Stimulated activated CD4-positive, alpha-beta T cell treated with anti-CD3 and anti-CD28 coated beads, Interleukin-4, amount 100 ng/mL, for 1 hour (primary cell): ENCODE measurements at places on chromosomes 2 and 18.
A peak's percentile ranks its signal among the peaks of the same experiment; 100 is the strongest.

DNA sequence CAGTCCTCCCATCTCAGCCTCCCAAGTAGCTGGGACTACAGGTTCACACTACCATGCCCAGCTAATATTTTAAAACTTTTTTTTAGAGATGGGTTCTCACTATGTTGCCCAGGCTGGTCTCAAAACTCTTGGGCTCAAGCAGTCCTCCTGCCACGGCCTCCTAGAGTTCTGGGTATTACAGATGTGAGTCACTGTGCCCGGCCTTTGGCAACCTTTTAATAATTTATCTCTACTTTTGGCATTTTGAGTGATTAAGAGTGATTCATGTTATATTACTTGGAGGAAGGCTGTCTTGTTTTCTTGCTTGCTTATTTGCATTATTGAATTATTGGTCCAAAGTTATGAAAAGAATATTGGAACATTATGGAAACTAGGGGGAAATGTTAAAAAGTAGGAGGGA is 24.3 kb downstream of the NCOA1 start:
- no peak for DNase-seq

GRCh38 chr2:218990612-218991011 is 2.6 kb downstream of the CRYBA2 start:
- no peak for DNase-seq

GRCh38 chr2:134362152-134362668 is 108.3 kb downstream of the MGAT5 start:
- DNase-seq, result no peak

- DNase-seq, result no peak
Observed at GRCh38 chr2:103292573-103292972, 530.7 kb downstream of the TMEM182 start.

- DNase-seq, result no peak
Observed at GRCh38 chr18:25739376-25739775, 351.0 kb downstream of the SS18 start.

- no peak for DNase-seq
Observed at GRCh38 chr2:221969087-221969829, 329.5 kb downstream of the PAX3 start.

DNA sequence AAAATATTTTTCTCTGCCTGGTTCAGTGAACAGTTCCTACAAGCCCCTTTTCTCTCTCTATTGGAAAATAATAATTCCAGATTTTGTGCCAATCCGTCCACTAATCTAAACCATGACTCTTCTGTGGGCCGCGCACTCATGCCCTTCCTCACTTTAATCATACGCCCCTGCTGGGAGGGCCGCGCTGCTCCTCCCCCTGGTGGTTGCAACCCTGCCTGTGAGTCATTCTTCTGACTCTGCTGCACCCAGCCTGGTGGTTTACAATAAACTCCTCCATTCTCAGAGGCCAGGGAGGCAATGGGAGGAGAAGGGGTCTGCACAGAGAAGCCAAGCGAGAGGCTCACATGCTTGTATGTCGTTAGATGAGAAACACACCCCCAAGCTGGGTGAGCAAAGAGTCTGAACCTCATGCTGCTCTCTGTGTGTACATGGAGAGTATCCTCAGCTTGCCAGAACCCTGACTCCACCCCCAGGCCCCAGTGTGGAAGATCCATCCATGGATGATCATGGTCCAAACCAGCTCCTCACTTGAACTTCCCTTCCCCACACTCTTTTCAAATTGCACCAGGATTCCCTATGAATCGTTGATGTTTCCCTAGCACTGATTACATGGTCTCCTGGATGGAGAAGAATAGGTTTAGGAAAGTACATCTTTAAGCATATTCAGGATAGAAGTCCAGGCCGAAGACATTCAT is 228.9 kb downstream of the ANKRD30B start:
- no peak for DNase-seq

GRCh38 chr18:61127714-61128467 is 205.3 kb upstream of the CDH20 start:
- DNase-seq, result no peak

DNA sequence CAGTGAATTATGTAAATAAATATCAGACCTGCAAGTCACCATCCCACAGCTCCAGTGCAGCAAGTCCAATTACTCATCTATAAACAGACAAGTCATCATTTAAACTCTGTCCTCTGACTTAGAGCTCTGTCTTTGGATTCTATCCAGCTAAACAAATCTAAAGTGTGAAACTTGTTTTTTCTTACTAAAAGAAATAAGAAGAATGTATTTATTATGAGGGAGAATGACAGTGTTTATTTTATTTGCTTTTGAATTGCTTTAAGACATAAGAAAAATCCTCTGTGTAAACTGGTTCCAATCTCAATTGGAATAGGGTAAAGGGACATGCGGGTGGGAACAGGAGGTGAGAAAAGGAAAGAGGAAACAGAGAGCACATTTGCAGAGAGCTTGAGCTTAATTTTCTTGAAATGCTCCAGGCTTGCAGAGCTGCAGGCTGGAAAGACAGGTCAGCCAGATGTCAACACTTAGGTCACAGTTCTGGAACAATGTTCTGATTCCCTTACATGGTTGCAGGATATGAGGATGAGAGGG is 355.8 kb downstream of the MEIS1 start:
- DNase-seq, result no peak

- DNase-seq, result no peak
Observed at GRCh38 chr18:26791676-26792075, 73.8 kb downstream of the AQP4 start.

GRCh38 chr18:2883076-2883735 is 36.4 kb downstream of the EMILIN2 start:
- peak; percentile 34 for DNase-seq

- no peak for DNase-seq
Observed at GRCh38 chr2:117707874-117708273, 106.6 kb upstream of the DDX18 start.

GRCh38 chr18:31649978-31650719 is 34.2 kb downstream of the B4GALT6 start:
- no peak for DNase-seq

GRCh38 chr2:18356676-18357075 is 203.8 kb downstream of the RDH14 start:
- no peak for DNase-seq

DNA sequence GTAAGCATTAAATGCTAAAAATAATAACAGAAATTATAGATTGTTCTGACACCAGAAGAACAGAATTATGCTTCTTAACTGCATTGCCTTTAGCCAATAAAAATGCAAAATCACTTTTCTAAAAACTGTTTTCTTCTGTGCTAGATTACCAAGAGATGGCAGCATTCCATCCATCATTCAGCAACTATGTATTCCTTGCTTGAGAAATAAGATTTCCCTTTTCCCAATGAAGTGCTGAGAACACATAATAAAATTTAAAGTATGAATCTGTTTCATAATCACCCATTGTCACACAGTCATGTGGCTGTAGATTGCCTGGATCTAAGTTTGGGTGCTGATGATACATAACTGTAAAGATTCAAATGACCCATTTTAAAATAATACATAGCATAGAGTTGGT is 504.2 kb downstream of the TDRD15 start:
- DNase-seq, result no peak

DNA sequence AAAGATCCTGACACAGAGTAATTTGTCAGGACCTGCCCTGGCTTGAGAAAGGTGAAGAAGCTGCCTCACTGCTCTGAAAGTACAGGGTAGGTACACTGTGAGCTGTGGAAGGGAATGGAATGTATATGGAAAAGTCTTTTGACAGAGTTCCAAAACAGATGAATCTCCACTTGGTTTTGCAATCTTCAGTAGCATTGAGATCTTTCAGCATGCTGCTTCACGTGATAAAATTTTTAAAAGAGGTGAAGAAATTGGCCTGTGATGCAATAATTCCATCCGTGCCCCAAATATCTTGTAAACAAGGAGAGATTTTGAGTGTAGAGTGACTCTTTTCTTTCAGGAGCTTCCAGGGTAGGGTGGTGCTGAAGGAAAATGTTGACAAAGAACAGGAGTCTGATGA is 123.1 kb downstream of the OSR1 start:
- DNase-seq, result no peak

GRCh38 chr2:131035826-131036231 is 57.4 kb downstream of the FAM168B start:
- no peak for DNase-seq

GRCh38 chr2:171325886-171326585 is 107.8 kb downstream of the METTL8 start:
- no peak for DNase-seq

GRCh38 chr18:11809895-11810294 is 41.3 kb upstream of the CHMP1B start:
- DNase-seq, result no peak

- DNase-seq, result no peak
Observed at GRCh38 chr2:3857576-3857975, 154.2 kb downstream of the DCDC2C start.

DNA sequence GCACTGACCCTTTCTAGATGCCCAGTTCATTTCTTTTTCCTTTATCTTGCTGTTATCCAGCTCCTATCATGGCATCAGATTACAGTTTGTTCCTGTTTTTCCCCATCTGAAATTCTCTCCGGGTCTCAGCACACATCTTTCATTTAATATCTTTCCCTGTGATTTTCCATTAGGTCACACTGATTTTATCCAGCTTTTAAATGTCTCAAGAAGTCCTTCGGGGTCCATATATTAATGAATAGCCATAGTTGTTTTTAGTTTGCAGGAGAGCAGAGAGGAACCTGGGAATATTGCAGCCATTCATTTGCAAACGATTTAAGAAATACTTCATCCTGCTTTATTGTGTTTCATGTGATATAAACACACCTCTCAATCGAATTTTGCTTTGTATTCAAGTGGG is 374.2 kb downstream of the TDRD15 start:
- DNase-seq, result no peak

DNA sequence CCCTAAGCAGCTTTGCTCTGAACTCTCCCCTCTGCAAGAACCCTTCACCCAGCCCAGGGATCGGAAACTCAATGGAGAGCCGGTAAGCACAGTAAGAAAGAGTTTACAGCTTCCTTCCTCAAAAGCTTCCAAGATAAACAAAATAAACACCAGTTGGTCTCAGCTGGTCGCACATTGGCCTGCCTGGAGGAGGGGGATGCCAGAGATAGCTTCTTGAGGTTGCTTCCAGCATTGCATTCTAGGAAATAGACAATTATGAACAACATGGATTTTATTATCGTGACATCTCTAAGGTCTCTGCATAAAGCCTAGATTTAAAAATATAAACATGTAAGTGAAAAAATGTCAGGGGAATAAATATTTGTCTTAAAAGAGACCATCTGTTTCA is 141.5 kb upstream of the PKDCC start:
- no peak for DNase-seq

DNA sequence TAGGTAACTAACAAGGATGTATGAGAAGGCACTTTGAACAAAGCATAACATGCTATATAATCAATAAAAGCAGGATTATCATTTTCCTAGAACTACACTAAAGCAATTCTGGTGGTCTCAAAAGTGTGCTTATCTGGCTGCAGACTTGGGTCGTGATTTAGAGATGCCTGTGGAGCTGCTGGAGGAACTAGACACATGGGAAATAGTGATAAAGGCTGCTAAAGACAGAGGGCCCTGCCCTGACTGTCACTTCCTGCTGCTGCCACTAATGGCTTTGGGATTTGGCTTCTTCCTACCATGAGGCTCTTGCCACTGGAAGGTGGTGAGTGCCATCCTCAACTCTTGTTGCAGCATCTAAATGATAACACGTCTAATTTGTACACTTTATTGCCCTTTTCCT is 22.5 kb downstream of the TMEM178A start:
- no peak for DNase-seq

- DNase-seq, result no peak
Observed at GRCh38 chr2:52342458-52342857, 1310.5 kb upstream of the NRXN1 start.

- no peak for DNase-seq
Observed at GRCh38 chr2:189116979-189117378, 62.6 kb downstream of the COL5A2 start.

GRCh38 chr18:77857678-77858655 is 608.3 kb downstream of the GALR1 start:
- no peak for DNase-seq

DNA sequence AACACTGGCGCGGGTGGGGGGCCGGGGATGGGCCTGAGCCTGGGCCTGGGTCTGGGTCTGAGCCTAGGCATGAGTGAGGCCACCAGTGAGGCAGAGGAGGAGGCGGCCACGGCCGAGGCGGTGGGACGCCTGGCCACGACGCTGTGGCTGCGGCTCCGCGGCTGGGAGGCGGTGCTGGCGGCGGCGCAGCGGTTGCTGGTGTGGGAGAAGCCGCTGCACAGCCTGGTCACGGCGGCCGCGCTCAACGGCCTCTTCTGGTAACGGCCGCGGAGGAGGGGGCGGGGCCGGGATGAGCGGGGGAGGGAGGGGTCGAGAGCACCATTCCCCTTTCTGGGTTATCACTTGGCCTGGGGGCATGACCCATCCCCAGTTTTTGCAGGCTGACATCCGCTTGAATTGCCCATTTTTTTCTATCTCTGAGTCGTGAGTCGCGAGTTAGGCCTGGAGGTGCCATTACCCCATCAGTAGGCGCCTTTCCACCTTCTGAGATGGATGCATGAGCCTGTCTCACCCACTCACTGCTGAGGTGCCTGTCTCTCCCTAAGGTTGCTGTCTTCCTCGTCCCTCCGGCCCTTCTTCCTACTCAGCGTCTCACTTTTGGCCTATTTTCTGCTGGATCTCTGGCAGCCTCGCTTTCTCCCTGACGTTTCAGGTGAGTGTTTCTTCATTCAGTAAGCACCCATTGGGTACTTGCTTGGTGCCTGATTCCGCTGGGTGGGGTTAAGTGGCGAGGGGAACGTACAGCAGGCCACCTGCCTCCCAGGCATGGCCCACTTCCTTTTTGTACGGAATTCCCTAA is 501 bp downstream of the RETREG2 start:
- DNase-seq, result peak; percentile 42

DNA sequence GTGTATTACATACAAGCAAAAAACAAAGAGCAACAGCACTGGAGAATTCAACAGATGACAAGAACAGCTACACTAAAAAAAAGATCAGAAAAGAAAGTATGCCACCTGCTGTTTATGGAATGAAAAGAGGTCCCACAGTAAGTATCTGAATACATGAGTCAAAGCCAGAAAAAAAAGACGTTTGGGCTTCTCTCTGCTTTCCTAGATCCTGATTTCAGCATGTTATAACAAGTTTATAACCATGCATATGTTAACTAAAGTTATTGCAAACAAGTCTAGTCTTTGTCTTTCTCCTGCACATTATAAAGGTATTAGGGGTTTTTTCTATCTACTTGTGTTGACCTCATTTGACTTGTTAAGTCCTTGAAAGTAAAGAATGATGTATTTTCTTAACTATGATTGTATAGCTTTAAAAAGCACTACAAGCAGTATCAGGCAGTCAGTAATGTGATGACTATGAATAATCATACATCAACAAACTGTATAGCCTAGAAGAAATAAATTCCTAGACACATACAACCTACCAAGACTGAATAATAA is 108.5 kb upstream of the COL5A2 start:
- DNase-seq, result no peak

GRCh38 chr2:75344146-75344545 is 144.8 kb upstream of the TACR1 start:
- DNase-seq, result no peak

DNA sequence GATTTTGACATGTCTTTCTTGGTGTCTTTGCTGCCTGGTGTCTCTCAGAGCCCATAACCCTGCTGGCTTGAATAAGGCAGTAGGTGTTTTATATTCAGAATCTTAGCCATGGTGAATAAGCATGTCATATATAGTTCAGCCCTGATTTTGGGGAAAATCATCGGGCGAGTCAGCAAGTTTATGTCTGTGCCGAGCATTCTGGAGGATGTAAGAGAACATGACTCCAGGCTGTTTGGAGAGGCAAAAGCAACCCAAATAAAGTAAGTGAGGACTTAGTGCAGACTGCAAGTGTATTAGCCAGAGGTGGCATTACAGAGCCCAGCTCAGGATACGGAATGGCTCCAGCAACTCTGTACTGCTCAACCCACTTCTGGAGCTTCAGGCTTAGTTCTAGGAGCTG is 50.3 kb downstream of the TCF7L1 start:
- no peak for DNase-seq
